ENCODE measurements at places on chromosomes 5 and 9.

DNA sequence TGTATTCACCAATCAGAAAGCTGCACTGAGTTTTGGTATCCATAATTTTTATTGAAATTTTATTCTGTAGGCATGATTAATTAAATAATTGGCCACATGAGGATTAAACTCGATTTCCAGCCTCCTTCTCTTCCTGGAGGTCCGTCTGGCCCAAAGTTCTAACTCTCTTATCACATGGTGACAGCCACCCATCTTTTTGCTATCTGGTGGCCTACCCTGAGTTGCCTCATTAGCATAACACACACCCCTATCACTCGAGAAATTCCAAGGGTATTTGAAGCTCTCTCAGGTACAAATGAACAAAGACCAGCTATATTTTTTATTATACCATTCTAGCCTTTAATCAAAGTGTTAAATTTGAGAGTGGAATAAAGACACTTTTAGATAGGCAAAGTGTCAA, 57.7 kb downstream of the APC start:
- DNase-seq = no peak

DNA sequence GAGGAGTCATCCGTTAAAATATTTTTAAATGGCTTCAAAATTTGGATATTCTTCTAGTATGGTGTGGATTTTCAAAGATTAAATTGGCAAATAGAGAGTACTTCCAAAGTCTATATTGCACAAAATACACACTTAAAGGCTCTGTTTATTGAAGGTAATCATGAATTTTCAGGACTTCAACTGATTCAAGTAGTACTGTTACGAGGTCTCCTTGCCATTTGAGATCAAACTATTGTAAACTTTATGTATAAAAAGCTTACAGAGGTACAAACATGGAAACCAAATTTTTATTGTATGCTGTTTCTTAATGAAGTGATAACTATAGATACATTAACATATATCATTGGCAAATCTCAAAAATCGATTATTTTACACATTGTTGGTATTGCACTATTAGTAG, 2.5 kb downstream of the ERBIN start:
- no peak for DNase-seq

DNA sequence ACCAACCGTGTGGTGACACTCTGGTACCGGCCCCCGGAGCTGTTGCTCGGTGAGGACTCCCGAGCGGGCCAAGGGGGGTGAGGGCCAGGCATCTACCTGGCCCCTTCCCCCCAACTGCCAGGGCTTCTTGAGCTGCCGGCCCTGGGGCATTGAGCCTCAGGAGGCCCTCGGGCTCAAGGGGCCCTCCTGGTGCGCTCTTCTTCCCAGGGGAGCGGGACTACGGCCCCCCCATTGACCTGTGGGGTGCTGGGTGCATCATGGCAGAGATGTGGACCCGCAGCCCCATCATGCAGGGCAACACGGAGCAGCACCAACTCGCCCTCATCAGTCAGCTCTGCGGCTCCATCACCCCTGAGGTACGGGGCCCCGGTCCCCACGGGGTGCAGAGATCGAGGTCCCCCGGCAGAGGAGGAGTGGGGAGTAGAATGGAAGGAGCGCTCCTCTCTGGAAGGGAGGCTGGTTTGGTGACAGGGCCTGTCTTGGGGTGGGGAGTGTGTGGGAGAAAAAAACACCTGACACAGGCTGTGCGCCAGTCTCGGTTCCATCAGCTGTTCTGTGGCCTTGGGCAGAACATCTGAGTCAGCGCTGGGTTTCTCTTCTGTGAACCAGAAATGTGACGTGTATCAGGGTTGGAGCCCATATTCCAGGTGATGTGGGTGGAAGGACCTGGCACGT, 2.6 kb downstream of the CDK9 start:
- DNase-seq = no peak

DNA sequence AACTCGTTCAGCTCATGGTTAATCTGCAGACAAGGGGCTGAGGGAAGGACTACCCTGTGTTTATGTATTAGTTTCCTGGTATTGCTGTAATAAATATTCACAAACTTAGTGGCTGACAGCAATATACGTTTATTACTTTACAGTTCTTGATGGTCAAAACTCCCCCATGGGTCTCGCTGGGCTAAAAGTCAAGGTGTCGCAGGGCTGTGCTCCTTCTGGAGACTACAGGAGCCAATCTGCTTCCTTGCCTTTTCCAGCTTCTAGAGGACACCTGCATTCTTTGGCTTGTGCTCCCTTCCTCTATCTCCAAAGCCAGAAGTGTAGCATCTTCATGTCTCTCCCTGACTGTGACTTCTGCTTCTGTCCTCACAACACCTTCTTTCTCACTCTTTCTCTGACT, 653.8 kb upstream of the RIOK2 start:
- no peak for DNase-seq

DNA sequence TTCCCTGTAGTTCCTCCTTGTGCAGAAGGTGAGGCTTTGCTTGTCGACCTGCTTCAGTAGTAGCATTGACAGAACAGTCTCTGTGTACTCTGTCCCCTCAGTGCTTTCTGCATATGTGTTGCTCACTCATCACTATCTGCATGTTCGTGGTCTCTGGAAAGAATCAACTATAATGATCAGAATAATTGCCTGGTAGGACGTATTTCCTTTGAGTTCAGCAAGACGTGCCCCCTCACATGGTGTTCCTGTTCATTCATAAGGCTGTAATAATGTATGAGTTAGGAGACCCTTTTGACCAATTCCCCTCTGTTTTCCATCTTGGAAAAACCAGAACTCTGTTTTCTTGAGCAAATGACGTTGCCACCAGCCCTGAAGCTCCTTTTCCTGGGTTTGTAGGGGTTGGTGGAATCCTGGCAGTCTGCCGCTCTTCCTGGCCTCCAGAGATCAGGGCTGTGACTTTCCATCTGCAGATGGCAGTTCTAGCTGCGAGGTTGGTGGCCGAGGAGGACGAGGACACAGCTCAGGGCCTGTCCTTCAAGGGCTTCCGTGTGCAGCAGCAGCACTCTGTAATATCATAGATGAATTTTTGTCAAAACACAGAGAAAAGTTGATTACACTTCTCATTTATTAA, 61.9 kb downstream of the EXOSC2 start:
- no peak for DNase-seq

- no peak for DNase-seq
Measured at GRCh38 chr9:130933114-130934046, 5.7 kb downstream of the FIBCD1 start.

- DNase-seq = no peak
Measured at GRCh38 chr5:134517553-134517952, 7.9 kb upstream of the JADE2 start.

DNA sequence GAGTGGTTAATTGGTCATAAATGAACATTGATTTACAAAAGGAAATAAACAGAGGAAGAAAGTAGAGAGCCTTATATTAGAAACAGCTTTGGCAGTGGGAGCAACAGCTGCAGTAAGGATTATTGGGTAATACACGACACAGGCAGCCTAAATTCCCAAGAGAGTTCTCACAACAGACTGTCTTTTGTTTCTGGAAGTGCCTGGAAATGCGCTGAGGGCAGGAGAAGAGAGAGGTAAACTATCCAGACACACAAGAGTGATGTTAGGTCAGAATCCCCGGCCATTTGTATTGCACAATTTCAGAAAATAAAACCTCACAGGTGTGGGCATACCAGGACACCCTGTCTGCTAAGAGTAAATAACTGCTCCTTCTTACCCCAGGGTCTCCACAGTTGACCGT, 450.4 kb upstream of the CTNND2 start:
- DNase-seq = no peak

DNA sequence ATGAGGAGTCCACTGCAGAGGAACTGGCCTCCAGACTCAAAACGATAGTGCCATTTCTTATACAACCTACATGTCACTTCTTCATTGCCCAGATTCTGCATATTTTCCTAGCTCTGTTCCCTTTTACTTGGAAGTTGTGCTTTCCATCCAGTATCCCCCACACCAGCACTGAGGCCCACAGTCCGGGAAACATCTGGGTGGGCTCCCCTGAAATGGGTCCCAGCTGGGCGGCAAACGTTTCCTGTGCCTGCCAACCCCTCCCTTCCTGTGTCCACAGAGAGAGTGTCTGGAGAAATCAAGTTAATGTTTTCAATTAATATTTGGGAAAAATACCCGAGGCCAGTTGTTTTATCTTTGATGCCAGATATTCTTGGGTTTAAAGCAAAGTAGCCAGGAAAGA, 111.8 kb downstream of the COL23A1 start:
- no peak for DNase-seq

- no peak for DNase-seq
Measured at GRCh38 chr9:85995097-85995496, 54.2 kb downstream of the NAA35 start.

DNA sequence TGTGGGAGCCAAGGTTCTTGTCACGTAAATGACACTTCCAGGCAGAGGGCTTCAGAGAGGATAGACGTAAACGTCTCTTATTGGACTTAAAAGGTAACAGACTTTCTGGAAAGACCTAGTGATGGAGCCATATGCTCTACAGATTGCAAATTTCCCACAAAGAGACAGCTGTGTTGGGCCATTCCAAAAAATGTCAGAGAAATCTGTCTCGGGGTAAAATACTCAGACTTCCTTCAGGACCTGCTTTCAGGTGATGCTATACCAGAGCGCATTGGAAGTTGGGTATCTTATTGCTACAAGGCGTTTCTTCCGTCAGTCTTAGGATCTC, 29.2 kb downstream of the PROP1 start:
- DNase-seq = no peak

DNA sequence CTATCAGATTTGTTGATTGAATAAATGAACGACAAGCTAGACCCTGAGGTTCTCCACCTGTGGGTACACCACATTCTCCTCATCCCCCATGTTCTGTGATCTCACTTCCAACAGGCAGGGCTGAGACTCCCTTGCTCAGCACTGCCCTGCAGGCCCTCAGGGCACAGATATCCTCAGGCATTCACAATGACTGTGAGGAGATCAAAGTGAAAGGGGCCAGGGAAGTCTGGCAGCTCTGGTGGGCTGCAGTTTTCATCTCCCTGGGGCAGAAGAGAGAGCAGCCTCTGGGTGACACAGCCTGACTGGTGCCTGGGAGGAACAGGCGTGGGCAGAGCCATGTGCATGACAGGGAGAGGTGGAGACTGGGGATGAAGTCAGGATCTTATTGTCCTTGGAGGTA, 142.4 kb upstream of the C9orf72 start:
- no peak for DNase-seq

- DNase-seq = no peak
Measured at GRCh38 chr9:70534471-70534870, 120.0 kb upstream of the KLF9 start.

DNA sequence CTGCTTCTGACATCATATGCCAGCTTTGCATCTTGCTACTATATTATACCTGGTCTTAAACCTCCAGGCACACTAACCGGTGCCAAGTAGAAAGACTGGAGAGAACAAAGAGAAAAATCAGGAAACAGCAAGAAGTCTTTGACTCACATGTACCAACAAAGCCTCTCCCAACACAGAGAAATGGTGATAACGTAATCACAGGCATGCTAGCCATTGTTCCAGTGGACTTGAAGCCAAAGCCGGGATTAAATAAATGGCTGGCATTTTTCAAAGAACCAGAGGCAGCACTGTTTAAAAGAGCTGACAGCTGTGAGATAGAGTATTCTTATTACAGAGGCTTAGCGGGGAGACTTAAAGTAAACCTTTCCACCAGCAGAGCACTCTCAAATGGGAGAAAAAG, 148.4 kb upstream of the NFIL3 start:
- DNase-seq = no peak

GRCh38 chr9:1013021-1013420, 36.6 kb downstream of the DMRT3 start:
- no peak for DNase-seq

GRCh38 chr5:115621365-115621900, 4.4 kb downstream of the TMED7 start:
- DNase-seq = no peak

- no peak for DNase-seq
Measured at GRCh38 chr9:112125951-112126388, 49.1 kb downstream of the SUSD1 start.

GRCh38 chr5:5252106-5252505, 112.0 kb downstream of the ADAMTS16 start:
- DNase-seq = no peak

DNA sequence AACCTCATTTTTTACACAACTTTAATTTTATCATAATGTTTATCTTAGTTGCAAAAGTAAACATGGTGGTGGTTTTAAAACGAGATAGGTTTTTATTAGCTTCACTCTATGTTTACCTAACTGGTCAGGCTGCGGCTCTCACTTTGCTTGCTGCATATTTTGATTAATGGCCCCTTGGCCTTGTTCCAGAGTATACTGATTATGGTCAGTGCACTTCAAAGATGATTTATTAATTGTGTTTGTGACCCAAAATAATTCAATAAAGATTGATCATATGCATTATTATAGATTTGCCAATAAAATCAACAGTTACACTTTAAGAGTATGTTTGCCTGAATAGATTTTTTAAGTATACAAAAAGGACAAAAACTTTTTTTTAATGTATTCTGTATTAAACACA, 188.0 kb downstream of the XRCC4 start:
- peak; percentile 30 for DNase-seq

- no peak for DNase-seq
Measured at GRCh38 chr5:31048282-31049270, 144.9 kb upstream of the CDH6 start.

DNA sequence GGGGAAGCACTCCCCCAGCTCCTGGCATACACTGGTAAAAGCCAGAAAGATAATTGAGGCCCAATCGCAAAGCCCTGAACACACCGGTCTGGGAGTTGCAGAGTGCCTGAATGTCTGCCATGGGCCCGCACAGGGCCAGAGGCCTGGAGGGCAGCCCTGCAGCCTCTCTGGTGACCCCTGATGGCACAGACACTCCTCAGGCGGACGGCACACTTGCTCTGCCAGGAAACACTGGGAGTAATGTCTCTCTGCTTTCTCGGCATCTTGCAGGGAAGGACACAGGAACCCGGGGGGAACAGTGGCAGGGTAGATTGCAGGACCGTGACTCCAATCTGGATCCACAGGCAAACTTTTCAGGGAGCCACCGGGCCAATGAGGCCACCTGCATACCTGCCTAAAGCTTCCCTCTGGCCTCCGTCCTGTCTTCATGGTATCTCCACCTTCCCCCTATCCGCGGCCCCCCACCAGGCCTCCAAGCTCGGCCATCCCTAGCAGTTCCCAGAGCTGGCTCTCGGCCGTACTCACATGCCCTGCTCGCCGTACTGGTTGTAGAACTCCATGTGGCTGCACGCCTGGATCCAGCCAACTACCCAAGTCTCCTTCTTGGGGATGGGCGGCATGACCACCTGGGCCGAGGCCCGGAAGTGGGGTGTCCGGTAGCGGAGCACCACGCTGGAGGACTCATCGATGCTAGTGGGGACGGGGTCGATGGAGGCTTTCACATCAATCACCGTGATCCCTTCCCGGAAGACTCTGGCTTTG, 797 bp downstream of the FAM78A start:
- DNase-seq = no peak

Measured in NCI-H1105 (cell line).